ENCODE measurements at places on chromosomes 1 and 21.

DNA sequence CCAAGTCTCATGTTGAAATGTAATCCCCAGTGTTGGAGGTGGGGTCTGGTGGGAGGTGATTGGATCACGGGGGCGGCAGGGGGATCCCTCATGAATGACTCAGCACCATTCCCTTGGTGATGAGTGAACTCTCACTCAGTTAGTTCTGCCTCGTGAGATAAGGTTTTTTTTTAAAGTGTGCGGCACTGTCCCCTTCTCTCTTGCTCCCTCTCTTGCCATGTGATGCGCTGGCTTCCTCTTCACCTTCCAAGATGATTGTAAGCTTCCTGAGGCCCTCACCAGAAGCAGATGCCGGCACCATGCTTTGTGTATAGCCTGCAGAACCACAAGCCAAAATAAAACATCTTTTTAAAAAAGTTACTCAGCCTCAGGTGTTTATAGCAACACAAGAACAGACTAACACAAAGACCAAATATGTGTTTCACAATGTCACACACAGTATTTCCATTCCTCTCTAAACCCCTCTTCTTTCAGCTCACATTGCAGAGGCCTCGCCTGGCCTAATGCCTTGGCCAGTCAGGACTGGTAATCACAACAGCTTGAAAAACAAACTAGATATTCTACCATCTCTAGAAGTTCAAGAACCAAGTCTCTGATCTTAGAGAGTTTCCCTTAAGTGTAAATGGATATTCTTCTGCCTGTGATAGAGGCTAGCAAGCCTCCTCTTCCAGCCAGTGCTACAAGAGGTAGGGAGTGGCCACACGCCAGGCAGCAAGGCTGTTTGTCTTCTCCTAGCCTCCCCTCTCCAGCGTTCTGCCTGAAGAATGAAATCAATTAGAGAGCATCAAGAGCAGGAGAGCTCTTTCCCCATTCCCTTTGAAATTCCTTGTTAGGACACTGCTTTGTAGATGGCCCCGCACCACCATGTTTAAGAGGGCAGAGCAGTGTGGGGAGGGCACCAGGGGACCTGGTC is 19.6 kb upstream of the RAP1A start:
- DNase-seq = peak; percentile 78

- DNase-seq = no peak
Observed at GRCh38 chr1:93765099-93765498, 83.5 kb upstream of the BCAR3 start.

GRCh38 chr1:64830030-64830651 is 85.3 kb downstream of the RAVER2 start:
- DNase-seq = no peak

DNA sequence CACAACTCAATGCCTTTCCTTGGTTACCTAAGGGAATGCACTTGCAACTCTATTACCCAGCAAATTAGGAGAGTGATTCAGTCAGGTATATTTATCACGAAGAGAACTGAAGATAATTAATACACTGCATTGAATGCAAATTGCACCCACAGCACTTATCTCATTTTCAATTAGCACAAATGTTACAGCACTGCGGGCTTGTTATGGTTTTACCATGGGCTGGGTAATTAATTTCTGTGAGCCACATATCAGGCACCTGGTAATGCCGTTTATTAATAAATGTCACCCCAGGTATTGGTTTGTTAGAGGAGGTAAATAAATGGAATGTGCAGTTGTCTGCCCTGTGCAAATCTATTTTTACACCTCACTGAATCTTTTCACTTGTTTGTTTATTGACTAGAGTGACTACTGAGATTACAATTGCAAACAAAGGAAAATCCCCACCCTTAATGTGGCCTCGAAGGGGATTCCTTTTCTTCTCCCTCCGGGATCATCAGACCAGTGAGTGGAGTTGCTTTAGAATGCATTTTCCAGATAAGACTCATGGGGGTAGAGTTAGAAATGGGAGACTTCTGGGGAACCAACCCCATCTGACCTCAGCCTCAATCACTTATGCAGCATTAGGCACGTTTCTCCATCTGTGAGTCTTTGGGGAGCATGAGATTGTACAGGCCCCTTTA is 269.3 kb downstream of the RPS6KC1 start:
- no peak for DNase-seq

GRCh38 chr21:28336314-28336713 is 656.4 kb downstream of the LTN1 start:
- DNase-seq = no peak

- DNase-seq = peak; percentile 95
Observed at GRCh38 chr1:153490272-153491051, 30.0 kb upstream of the S100A7 start.

- no peak for DNase-seq
Observed at GRCh38 chr1:178509414-178510007, 3.4 kb upstream of the TEX35 start.

DNA sequence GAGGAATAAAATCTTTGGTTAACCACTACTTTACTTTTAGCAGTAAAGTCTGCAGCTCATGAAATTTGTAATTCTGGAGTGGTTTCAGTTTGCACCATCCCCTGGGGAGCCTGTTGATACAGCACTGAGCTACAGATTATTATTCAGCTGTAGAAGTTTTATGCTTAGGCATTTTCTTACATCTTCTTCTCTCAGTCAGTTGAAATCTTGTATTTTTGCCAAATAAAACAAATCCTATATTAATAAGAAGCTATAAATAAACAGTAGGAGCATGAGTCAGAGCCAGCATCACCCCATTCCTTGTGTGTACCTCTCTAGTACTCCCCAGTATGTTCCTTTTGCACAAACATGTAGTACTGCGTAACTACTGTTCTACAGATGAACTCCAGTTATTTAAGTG is 118.9 kb downstream of the ATF6 start:
- no peak for DNase-seq

GRCh38 chr21:41957991-41958766 is 4.4 kb upstream of the C2CD2 start:
- DNase-seq = peak; percentile 93

GRCh38 chr21:37461479-37461878 is 94.9 kb downstream of the DYRK1A start:
- DNase-seq = no peak

- no peak for DNase-seq
Observed at GRCh38 chr1:55747408-55747841, 532.3 kb upstream of the USP24 start.

- no peak for DNase-seq
Observed at GRCh38 chr1:12745126-12745991, 641 bp upstream of the CFAP107 start.

GRCh38 chr1:234902774-234903547 is 225.7 kb downstream of the TOMM20 start:
- peak; percentile 36 for DNase-seq

- DNase-seq = peak; percentile 91
Observed at GRCh38 chr1:98661544-98662355, at the start of gene SNX7. Gene SNX7 (plus strand): TSS chr1:98661721. CDS start chr1:98661732, 11 bp downstream.

DNA sequence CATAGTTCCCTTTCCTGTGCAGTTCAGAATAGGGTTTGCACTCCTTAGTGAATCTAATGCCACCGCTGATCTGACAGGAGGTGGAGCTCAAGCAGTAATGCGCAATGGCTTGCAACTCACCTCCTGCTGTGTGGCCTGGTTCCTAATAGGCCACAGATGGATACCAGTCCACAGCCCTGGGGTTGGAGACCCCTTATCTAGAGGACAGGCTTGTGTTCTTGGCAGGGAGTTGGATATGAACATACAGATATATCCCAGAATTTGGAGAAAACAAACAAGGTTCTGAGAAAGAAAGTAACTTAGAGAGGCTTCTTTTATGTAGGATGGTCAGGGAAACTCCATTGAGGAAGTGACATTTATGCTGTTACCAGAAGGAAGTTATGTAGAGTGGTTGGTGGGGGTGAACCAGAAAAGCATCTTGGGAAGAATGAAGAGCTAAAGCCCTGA is 5.1 kb upstream of the PTPRC start:
- no peak for DNase-seq

DNA sequence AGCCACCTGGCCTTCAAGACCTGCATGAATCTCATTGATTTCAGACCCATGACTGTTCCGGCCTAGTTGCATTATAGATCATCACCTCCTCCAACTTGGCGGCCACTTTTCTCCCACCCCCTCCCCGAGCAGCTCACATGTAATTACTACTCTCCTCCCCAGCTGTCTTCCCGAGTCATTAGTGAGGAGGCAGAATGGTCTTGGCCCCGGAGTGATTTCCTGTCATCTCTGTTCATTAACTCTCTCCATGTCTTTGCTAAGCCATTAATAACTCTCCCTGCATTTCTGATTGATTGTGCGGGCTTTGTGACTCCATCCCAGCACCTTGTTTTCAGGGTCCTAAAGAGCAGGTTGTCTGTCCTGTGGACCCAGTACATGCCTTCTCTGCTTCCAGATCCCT is 75.6 kb upstream of the CNTN2 start:
- no peak for DNase-seq

- no peak for DNase-seq
Observed at GRCh38 chr1:180691322-180691913, 59.6 kb downstream of the XPR1 start.

DNA sequence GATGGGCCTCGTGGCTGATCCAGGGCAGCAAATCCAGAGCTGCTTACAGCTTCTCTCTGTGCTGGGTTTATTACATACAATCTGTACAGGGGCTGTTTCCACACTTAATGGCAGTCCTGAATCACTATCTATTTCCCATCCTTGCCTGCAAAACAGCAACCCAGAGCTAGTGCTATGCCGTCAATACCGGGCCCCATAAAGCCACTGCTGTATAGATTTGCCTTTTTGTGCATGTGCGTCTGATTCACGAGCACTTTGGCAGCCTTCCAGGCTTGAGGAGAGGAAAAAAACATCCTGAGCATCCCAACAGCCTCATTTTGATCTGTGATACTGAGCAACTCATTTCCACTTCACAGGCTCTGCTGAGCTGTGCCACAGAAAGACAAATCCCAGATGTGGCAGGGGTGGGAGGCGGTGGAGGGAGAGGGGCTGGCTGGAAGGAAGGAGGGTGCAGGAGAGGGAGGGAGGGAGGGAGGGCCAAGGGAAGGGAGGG is 65.2 kb upstream of the TARBP1 start:
- DNase-seq = peak; percentile 95

- DNase-seq = peak; percentile 66
Observed at GRCh38 chr1:227948493-227949260, 945 bp upstream of the WNT9A start.

DNA sequence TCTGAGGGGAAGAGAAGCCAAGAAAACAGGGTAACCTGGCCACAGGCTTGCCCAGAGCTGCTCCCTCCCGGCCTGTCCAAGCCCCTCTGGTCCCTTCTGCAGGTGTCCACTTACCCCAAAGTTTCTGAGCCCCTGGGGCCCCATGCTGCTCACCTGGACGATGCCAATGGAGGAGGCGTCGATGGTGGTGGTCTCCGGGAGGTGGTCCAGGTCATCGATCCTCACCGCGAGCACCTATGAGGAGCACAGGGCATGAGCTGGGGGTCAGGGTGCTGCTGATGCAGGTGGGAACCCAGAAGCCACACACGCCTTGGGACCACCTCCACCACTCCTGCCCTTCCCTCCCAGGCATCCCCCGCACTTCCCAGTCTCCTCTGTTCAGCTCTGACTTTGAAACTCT is 37.5 kb upstream of the RIPK4 start:
- no peak for DNase-seq

GRCh38 chr1:201482755-201483154 is 13.8 kb upstream of the PHLDA3 start:
- no peak for DNase-seq

GRCh38 chr1:62325681-62326080 is 6.4 kb upstream of the KANK4 start:
- no peak for DNase-seq

DNA sequence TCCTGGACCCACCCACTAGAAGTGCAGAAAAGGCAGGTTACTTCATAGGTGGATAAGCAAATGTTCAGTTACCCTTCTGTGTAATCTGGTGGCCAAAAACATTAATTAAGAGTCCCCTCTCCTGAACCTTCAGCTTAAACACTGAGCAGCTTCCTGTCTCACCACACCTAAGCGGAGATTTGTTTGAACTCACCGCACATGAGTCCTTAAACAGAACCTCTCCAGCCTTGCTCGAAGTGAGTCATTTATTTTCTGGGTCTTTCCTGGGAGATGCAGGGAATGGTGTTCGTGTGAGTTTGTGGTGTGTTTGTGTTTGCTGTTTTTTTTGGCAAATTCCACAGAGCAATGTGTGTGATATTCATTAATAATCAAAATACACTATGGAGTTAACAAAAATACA is 7.6 kb upstream of the FNBP1L start:
- DNase-seq = no peak

- no peak for DNase-seq
Observed at GRCh38 chr1:9732123-9732971, 80.8 kb downstream of the PIK3CD start.

- DNase-seq = no peak
Observed at GRCh38 chr1:201644197-201644596, 105.3 kb downstream of the NAV1 start.

DNA sequence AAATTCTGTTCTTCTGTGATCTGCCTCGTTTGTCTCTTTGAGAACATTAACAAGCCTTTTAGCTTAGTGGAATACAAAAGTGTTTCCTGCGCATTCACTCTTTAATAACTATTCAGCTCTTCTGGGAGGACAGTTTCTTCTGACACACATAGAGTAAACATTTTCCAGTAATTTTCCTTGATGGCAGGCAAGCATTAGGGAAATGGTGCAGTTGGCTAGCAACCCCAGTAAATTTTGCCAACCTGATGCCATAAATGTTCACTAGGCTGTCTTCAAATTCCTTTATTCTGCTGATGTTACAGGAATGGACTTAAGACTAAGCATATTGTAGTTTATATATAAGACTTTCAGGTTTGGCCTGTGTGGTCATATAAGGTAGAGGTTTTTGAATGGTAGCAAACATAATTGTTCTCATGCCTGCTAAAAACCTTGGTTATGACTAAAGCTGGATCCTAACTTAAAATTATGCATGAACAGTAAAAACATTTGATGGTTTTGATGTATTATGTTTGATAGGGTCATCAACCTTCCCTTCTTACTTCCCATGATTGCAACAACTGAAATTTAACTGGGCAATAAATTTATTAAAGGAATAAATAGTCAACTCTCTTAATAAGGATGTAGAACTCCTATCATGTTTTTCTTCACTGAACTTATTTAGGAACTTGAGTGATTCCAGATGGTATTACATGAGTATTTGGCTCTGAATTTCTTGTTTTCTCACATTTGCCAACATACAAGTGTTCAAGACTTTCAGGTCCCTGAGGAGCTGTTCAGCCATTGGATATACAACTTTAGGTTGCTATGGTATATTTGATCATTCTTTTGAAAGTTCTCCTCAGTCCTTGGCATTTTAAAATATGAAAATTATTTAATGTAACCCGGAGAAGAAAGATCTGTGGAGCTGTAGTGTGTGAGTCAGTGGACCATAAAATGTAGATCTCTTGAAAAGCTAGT is 223.4 kb downstream of the FMN2 start:
- DNase-seq = no peak
